NCI-H2081 (cell line): ENCODE measurements at places on chromosomes 16 and 17.

DNA sequence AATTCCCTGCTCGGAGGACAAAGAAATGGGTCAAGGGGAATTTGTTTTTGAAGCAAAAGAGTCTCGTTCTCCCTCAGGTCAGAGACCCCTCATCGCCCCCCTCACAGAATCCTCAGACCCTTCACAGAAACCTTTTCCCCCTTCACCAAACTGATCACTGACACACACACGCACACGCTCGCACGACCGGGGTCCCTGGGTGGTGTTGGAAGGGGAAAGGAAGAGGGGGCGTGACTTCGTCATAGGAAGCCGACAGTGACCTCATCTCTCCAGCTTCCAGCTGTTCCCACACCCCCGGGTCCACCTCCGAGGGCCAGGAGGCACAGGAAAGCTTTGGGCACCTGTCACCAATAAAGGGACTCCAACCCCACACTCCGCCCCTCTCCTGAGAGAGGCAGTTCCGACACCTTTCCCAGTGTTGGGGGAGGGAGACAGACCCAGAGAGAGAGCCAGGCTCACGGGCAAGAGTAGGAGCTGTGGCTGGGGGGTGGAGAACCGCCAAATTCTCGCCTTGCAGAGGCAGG, 1.2 kb downstream of the ASGR1 start:
- DNase-seq, result peak; percentile 21

DNA sequence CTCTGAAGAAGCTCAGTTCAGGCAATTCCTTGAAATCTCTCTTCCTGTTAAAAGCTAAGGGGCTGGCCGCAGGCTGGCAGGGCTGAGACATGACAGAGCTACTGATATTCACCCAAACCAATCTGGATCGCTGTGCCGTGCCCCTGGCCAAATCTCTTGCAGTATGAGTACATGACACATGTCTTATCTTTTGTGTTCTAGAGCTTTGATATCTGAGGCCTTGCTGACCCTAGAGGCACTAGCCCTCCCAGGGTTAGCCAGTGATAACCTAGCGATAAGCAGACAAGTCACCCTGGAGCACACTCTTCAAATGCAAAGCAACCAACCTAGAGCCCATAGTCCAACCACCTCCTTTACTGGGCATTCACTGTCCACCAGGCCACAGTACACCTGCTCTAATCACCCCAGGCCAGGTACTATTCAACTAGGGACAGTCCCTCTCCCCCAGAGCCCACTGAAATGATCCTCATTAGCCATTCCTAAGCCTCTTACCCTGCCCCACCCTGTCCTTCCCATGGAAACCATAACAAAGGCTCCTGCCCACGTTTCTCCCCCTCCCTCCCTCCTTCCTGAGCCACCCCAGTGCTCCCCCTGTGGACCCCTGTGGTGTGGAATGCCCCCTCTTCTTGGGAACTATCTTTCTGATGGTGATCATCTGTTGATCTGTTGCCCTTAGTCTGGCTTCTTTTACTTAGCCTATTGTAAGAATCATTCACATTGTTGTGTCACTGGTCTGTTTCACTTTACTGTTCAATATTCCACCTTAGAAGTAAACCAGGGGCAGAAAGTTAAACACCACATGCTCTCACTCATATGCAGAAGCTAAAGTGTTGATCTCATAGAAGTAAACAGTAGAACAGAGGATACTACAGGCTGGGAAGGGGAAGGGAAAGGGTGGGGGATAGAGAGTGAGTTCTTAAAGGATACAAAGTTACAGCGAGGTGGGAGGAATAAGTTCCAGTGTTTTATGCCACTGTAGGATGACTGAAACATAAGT, 52.5 kb downstream of the TEKT5 start:
- no peak for DNase-seq

DNA sequence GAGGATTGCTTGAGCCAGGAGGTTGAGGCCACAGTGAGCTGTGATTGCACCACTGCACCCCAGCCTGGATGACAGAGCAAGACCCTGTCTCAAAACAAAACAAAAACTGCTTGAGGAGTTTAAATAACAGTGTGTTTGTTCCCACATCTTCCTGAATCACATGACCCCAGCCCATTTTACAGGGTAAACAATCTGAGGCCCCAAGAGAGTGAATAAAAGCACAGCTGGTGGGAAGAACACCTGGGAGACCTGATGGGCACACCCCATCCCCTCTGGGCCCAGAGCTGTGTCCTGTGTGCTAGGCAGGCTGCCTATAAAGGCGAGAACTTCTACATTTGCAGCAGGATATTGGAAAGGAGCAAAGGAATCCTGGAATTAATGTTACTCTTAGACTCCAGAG, 69.6 kb downstream of the PLXDC1 start:
- DNase-seq, result no peak

DNA sequence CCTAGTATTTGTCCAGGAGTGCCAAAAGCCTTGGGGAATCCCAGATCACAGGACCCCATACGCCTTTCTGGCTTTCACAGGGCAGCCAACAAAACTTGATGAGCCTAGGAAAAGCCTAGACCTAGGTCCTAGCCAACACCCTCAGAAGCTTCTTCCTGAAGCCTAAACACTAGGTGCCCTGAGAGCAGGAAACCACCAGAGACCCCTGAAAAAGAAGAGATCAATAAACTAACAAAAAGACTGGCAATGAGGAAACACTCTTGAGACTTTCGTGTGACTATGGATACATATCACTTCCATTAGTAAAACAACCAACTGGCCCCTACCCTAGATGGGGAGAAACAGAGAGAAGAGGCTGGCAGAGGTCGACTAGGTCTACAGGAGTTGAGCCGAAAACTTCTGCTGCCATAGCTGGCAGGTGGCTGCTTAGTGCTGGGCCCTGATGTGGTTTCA, 1.2 kb downstream of the ORMDL3 start:
- no peak for DNase-seq

- DNase-seq, result no peak
These were observed 79.0 kb upstream of the TOB1 start for GRCh38 chr17:50944902-50945720.

DNA sequence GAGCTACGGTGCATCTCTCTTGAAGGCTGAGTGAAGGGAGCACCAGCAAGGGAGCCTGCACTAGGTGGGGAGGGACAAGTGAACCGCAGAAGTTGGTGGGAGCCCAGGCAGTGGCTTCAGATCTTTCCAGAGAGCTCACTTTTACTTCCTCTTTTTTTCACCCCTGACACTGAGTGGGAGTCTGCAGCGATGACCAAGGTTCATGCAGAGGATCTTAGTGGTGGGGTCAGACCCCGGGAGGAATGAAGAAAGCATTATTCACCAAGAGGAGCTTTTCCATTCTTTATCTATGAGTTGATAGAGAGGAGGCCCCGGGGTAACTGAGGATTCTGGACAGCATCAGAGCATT, 3.0 kb upstream of the CCL2 start:
- no peak for DNase-seq

DNA sequence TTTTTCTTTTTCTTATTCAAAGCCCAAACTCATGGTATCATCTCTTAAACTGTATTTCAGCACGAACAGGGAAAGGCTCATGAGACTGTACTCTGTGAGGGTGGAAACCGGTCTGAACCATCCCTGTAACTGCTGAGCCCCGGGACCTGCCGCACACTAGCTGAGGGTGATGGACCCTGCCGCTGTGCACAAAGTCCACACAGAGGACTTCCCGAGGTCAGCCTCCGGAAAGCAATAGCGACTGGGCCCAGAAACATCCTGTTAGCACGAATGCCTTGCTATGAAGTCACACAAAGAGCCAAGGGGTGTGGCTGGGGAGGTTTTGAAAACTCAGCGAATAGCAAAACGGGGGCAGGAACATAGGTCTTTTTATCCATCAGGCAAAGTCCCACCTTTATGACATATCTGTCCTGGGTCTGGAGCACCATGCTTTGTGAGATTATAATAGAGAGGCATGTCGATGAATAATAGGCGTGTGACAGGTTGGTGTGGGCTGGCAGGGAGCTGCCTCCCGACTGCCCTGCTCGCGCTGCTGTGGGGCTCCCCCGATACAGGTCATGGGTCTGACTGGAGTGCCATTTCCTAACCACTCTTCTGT, 33.4 kb downstream of the CDK5R1 start:
- DNase-seq, result no peak

DNA sequence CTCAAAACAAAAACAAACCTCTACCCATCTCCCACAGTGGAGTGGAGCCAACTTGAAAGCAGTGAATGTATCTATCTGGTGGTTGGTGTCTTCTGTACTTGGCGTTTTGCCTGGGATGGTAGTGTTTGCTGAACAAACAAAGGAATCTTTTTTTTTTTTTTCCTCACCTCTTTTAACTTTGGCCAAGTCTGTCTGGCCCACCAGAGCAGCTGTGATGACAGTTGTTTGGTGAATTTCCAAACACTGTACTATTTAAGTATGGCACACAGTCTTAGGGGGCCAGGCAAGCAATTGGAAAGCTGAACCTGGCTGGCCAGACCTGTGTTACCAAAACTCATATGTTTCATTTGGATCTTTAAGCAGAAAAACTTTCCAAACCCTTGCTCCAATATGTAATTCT, 101.8 kb upstream of the CDH13 start:
- DNase-seq, result no peak

DNA sequence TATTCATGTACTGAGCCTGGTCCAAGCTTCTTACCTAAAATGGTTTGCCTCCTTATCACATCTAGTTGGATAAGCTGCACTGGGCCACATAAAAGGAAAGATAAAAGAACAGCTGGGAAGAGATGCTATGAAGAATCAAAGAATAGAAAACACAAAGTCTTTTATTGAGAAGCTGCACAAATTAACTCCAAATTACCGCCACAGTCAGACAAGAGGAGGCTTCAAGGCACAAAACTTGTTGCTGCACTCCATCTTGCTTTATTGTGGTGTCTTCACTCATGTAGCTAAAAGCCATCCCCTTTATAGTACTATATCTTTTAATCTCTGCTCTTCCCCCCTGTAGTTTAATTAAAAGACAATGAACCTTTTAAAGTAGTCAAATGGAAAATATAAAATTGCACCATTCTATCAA, 330.6 kb upstream of the PMFBP1 start:
- no peak for DNase-seq
